ENCODE measurements at places on chromosomes 2 and 18. TPM values are rescaled to one million over a fixed set of nuclear protein-coding genes. Genes with fewer than 3 reads are reported as not detected.
A peak's percentile ranks its signal among the peaks of the same experiment; 100 is the strongest.

- DNase-seq: no peak
These were observed 48.7 kb downstream of the PKP4 start for GRCh38 chr2:158505448-158505934.

DNA sequence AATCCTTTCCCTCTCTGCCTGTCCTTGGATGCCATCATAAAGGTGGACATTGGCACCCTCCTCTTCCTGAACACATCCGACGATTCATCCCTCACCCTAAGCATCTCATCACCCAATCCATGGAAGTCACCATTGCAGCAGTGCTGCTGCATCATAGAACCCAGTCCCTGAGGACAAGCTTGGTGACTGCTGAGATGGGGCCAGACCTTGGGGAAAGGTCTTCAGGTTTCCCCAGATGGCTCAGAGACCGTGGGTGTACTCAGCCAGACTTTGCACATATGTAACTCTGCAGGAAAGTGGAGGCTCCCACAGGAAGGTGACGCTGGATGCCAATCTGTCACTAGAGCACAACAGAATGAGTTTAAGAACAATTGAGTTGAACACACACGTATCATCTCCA is 202.2 kb downstream of the SOX11 start:
- no peak for DNase-seq

Gene DNAJC5G
- not detected for total RNA-seq

Gene IL36B
- not detected for total RNA-seq

Gene PSMA8
- total RNA-seq: not detected

DNA sequence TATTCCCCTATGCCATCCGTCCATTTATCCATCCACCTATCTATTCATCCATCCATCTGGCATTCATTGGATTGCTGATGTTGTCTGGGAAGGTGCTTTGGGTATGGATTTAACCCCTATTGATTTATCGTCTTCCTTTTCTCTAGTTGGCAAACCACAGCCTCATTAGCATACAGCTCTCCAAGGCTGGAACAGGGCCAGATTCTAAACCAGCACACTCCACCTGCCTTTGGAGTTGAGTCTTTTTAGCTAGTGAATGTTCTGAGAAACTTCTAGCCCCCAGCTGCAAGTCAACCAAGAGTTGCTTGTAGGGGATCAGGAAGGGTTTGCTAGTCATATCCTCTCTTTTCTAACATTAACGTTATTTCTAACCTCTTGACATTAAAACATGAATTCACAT is 90.7 kb downstream of the NRP2 start:
- no peak for DNase-seq

- DNase-seq: no peak
These were observed 99.4 kb upstream of the ARL5A start for GRCh38 chr2:151927501-151928221.

Gene ETAA1
- total RNA-seq: 20.0 TPM

DNA sequence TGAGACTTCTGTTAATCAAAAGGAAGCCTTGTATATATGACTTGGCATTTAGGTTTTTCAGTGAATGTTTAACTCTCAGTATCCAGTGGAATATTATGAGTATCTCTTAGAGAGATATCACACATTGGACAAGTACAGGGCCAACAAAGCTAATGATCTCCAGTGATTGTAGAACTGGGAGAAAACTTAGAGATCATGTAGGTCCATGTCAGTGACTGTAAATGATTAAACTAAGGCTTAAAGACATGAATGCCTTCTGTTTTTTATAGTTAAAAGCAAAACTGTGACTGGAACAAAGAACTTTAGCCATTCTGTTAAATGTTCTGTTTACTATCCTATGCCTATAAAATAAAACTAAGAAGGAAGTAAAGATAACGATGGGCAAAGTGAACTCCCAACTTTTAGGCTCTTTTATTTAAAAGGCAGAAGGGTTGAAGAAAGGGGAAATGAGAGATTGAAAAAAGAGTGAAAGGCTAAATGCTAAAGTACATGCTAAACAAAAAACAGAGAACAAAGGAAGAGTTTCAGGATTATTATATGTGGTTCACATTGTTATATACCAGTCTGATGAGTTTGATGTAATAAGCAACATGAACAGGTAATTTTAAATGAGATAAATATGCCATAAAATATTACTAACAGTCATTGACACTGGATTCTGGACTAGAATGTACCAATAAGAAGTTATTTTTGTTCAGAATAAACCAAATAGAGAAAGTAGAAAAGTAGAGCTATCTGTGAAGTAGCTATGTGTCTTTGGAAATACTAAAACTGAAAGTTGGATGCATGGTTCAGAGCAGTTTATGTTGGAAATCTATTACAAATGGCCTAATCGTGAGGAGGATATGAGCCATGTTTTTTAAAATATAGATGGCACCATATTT is 37.1 kb upstream of the TNFRSF11A start:
- no peak for DNase-seq

DNA sequence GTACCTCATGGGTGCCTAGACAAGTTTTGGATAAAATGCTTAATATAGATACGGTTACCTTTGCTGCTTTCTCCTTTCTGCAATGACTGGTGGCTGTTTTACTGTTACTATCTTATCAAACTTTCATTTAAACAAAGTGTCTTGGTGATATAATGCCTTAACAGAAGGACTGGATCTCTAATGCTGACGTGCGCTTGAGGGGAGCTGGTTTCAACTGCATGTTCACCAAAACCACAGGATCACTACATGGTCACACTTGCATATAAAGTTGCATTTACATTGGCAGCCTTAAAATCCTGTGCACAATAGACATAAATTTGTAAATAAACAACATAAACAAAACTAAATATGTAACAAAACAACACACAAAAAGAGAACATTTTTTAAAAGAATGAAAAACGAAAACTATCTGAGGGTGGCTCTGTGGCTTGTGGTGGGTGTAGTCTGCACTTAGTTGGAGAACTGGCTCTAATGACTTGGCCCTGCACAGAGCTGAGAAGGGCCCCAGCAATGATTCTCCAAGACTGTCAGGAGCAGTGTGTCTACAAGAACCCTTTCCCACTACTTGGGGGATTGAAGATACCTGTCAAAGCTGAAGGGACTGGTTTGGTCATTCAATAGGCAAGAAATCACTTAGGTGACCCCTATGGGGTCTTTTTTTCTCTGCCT is 135.5 kb downstream of the UXS1 start:
- DNase-seq: no peak

DNA sequence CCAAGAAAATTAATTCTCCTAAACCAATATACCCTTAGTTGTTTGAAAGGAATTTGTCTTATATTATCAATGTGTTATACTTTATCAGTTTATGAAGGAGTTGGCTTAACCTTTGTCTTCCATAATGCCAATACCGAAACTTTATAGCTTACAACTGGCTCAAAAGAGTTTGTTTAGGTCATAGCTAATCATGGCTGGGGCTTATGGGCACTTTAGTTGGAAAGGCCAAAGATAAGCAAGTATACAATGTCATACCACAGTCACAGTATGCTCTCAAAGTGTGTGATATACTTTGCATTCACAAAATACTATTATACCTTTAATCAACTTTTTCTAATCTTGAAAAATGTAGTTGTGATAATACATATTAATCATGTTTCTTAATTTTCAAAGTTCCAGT is 2.3 kb downstream of the KLHL41 start:
- no peak for DNase-seq

DNA sequence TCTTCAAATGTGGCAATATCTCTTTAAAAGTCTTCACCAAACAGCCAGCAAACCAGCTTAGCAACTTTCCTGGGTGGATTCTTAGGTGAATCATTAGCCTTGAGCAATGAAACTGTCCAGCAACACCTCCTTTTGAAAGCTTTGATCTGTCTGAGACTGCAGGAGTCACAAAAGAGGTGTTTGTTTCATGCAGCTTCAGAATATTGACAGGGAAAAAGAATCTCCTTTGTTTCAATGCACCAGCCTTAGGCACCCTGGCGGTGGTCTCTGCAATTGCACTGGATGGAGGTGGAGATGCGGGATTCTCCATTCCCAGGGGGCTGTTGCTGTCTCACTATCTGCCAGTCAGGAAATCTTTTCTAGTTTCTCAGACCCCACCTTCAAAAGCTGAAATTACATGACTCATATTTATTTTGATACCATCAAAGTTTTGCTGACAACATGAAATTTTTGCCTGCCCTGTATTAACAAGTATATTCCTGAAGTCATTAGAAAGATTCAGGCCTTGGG is 76.0 kb upstream of the DSG1 start:
- DNase-seq: no peak

DNA sequence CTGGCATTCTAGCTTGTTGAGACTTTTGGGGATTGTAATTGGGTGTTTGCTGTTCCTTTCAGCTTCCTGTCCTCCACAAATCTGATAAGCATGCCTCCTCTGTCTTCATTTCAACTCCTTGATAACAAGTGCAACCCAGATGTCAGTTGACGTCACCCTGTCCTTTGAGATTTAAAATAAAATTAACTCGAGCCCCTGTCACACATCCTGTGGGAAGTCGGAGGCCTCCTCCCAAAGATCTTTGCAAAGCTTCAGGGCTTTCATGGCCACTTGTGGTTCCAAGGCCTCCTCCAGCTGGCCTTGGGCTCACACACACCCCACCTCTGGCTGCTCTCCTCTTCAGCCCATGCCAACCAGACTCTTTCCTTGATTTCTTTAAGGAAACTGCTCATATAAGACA is 69.9 kb upstream of the ITGA6 start:
- peak; percentile 27 for DNase-seq

- no peak for DNase-seq
These were observed 289.8 kb upstream of the SPRED2 start for GRCh38 chr2:65722028-65722778.

- no peak for DNase-seq
These were observed 36.8 kb downstream of the COL4A4 start for GRCh38 chr2:227127201-227127600.

Measured in fibroblast of the aortic adventitia (primary cell).